Pulmonary artery endothelial cell (primary cell): ENCODE measurements at places on chromosomes 7 and 10. TPM values are rescaled to one million over a fixed set of nuclear protein-coding genes. Genes with fewer than 3 reads are reported as not detected.

Gene DDC
- total RNA-seq, result not detected in 2 replicates

Gene AKAP9
- total RNA-seq, result 26.8 and 37.3 TPM in 2 replicates

DNA sequence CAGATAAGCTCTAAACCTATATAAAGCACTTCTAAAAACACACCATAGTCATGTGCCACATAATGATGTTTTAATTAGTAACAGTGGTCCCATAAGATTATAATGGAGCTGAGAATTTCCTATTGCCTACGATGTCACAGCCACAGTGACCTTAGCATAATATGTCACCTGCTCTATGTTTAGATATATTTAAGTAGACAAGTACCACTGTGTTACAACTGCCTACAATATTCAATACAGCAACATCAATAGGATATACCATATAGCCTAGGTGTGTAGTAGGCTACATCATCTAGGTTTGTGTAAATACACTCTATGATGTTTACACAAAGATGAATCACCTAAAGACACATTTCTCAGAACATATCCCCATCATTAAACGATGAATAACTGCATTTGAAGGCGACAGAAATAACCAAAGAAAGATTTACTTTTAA lies 24.5 kb downstream of the GPR22 start:
- no peak for DNase-seq

- no peak for DNase-seq
These were observed 78.5 kb downstream of the LHPP start for GRCh38 chr10:124539935-124540641.

Gene SLC16A12
- total RNA-seq, result 0.66 and 1.3 TPM in 2 replicates

- no peak for DNase-seq
These were observed 27.8 kb downstream of the CRHR2 start for GRCh38 chr7:30654296-30655090.

- no peak for DNase-seq
These were observed 152.8 kb downstream of the MACC1 start for GRCh38 chr7:20064181-20064970.

DNA sequence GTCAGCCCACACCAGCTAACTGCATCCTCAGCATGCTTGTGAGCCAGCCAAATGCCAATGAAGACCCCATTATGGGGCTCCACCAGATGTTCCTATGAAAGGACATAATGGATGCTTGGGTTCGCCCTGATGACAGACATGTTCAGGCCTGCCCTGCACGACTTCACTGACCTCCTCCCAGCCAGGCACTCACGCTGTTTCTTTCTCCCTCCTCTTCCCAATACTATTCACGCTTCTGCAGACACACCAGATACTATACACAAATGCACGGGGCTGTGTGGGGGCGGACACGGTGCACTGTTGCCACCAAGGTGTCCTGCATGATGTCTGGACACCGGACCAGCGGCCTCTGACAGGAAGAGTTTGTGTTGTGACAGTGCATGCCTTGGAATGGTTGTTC lies 284.2 kb downstream of the PRPF18 start:
- DNase-seq, result no peak

DNA sequence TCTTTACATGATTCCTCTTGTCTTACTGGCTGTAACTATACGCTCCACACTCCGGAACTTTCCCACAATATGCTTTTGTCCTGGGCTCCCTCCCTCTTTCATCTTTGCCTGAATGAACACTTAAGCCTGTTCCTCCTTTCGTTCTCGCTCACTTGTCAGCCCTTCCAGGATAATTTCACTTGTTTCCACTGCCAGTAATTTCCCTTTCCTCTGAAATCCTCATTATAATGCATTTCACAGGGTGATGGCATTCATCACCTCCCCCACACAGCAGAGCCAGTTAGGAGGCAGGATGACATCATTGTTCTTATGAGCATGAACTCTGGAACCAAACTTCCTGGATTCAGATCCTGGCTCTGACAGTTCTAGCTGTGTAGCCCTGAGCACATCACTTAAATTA lies 372.6 kb downstream of the GPR158 start:
- peak; percentile 11 for DNase-seq

DNA sequence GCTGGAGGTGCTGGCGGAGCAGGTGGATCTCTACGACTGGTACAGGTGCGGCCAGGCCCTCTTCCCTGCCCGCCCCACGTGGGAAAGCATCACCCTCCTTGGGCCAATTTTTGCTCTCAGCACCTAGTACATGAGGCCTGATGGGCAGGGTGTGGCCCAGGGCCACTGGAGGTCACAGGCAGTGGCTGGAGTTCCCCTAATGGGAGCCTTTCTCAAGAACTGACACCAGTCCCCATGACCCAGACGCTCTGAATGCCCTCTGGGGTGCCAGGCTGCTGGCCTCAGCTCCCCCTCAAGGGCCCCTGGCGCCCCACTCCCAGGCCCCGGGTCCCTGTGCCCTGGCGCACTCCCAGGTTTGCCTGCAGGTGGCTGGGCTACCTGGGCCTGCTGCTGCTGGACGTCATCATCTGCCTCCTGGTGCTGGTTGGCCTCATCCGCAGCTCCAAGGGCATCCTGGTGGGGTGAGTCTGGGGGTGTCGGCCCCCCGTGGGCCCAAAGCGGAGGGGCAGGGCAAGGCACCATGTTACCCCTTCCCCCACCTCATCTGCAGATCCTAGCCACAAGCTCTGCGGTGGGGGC lies 15.9 kb downstream of the TTYH3 start:
- no peak for DNase-seq

Gene FKBP14
- 22.4 and 23.3 TPM in 2 replicates for total RNA-seq

GRCh38 chr10:52318136-52318701 lies 4.1 kb downstream of the DKK1 start:
- DNase-seq, result no peak

Gene SPDYE2
- total RNA-seq, result not detected in 2 replicates

- DNase-seq, result no peak
These were observed 129.9 kb downstream of the KBTBD2 start for GRCh38 chr7:32761451-32762205.

Gene ZNF862
- 7.0 and 7.1 TPM in 2 replicates for total RNA-seq

DNA sequence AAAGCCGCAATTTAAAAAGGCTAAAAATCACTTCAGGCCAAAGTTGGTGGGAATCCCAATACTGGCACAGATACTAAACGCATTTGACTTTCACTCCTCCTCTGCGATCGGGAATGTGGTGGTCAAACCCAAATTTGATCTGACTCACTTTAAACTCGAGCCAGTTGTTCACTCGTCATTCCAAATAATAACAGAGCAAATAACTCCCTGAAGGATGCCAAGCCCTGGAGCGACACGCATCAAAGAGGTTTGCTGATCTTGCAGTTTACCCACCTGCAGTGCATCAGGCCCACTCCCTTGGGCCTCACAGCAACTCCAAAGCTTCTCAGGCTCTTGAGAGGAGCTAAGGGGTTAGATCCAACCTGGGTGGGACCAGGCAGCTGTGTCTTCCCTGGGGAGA lies 12.2 kb downstream of the PTN start:
- no peak for DNase-seq

DNA sequence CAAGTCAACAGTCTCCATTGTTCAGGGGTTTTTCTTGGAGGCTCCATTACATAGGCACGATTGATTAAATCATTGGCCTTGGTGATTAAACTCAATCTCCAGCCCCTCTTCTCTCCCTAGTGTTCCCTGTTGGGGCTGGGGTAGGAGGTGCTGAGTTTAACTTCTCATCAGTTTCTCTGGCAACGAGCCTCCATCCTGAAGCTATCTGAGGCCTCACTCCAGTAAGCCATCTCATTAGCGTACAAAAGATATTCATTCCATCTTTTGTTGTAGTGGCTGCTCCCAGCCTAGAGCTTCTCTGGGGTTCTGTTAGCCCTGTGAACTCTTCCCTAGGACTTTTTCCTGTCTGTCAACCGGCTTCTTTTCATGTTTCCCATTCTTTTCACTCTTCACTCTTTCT lies 11.6 kb downstream of the TYW1 start:
- DNase-seq, result no peak

- no peak for DNase-seq
These were observed 69.2 kb upstream of the PALS2 start for GRCh38 chr7:24504040-24504439.

Gene HOXA1
- total RNA-seq, result 0.33 and 1.0 TPM in 2 replicates
